Activated T-helper 1 cell treated with anti-CD3 and anti-CD28 coated beads, Interleukin-12 subunit alpha, Interleukin-12 subunit beta, Interleukin-2, Interleukin-4 antibody, amounts not matched to agents 30 ng/mL and 10 ng/mL and 1 ng/mL, durations not matched to agents 14 hours and 24 hours and 36 hours (primary cell): ENCODE measurements at places on chromosomes 4 and X. TPM values are rescaled to one million over a fixed set of nuclear protein-coding genes. Genes with fewer than 3 reads are reported as not detected.
A peak's percentile ranks its signal among the peaks of the same experiment; 100 is the strongest.

USP17L22 gene
- total RNA-seq = not detected in 2 replicates

COX7B2 gene
- not detected in 2 replicates for total RNA-seq

ARHGAP36 gene
- total RNA-seq = not detected in 2 replicates

TRO gene
- total RNA-seq = 0.78 and 1.3 TPM in 2 replicates

MAGEH1 gene
- total RNA-seq = 15.9 and 17.3 TPM in 2 replicates

GAGE12E gene
- not detected in 2 replicates for total RNA-seq

ZMYM3 gene
- total RNA-seq = 12.6 and 13.2 TPM in 2 replicates

ZFYVE28 gene
- 4.6 and 5.1 TPM in 2 replicates for total RNA-seq

PCYT1B gene
- total RNA-seq = 0.10 TPM in 1 of 2 replicates, not detected in the other

GRCh38 chr4:148055844-148056243 lies 324.0 kb downstream of the ARHGAP10 start:
- H3K27ac ChIP-seq = no peak overlapping the region
- H3K27me3 ChIP-seq = no peaks in the 10 kb centered on the region
- DNase-seq = no peak
- H3K4me1 ChIP-seq = peaks cover 91% of the 10 kb centered on the region
- no peak overlapping the region for H3K4me3 ChIP-seq

GRCh38 chrX:41351923-41352322 lies 18.0 kb downstream of the DDX3X start:
- DNase-seq = no peak
- H3K36me3 ChIP-seq = peaks cover 29% of the 10 kb centered on the region
- peak overlapping the region; percentile 53 for H3K27ac ChIP-seq

DNA sequence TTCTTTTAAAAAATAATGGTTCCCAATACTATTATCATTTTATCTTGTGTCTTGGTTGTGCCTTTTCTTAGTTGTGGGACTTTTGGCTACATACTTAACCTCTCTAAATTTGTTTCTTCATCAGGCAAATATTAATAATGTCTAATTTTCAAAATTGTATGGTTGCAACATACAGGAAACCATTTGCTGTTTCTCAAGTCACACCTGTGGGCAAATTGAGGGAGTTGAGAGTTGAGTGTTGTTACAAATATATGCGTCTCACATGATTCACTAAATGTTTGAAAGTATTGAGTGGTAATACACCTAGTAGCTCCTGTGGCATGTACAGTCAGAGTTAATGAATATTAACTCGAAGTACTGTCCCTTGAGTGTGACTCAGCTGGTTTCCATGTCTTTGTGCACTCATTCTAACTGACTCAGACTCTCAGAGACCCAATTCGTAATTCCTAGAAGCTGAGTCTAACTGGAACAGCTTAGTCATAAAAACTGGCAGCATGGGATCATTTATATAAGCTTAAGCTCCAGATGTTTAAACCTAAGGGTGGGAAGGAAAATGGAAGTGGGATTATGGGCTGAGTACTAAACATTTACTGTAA lies 802.4 kb downstream of the TRIML1 start:
- H3K27ac ChIP-seq = no peak overlapping the region
- no peak for DNase-seq
- no peaks in the 10 kb centered on the region for H3K4me1 ChIP-seq
- no peak overlapping the region for H3K4me3 ChIP-seq
- no peaks in the 10 kb centered on the region for H3K36me3 ChIP-seq

GRCh38 chr4:87067124-87067885 lies 132.5 kb downstream of the AFF1 start:
- no peak for DNase-seq
- no peak overlapping the region for H3K4me3 ChIP-seq
- H3K27ac ChIP-seq = no peak overlapping the region

DNA sequence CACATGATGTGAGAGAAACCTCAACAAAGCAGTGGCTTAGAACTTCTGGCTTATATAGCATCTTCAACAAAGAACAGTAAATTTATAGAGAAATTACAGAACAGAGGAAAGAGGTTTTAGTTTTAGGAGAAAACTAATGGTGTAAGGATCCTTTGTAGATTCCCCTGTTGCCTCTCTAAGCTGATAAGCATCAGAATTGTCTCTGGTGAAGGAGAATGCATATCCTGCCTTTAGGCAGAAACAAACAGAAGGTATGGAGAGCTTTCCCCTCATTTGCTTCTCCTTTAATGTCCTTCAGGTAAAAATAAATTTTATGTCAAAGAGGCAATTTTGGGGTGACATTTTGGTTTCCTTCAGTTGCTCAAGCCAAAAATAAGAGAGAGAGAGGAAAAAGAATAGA lies 625.9 kb downstream of the CCSER1 start:
- no peak overlapping the region for H3K4me3 ChIP-seq
- no peak for DNase-seq

DNA sequence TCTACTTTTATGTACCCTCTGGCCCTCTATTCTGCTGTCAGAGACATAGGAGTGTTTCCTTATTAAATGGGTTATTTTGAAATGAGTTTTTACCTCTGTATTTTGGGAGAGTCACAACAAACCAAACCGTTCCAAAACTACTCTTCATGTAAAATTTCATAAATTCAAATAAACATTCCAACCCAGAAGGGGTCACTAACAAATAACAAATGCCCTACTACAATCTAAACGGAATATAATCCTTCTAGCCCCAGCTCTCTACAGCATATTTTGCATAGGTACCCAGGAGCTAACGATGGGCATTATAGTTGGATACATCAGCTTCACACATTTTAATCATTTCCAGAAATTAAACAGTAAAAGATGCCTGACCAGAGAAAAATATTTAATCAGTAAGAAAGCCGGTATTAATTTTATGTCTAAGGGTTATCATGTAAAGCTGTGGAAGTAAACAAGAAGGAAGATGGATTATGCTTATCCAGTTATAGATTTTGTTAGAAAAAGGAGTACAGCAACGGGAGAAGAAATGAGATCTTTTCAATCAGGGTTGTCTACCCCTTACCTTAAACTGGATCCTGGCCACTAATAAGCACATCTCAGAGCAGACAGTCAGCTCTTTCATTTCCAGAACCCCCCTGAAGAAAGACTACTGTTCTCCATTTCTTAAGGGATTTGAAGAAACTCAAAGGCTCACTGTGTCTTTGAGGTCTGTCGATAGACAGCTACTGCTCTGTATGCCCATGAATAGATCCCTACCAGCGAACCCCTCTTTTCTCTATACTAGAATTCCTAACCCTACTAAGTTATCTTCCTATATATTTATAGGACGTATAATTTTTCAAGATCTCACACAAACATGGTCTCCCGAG lies 1.2 kb downstream of the UGDH start:
- peak overlapping the region; percentile 99 for H3K4me3 ChIP-seq
- peak overlapping the region; percentile 87 for H3K27ac ChIP-seq
- DNase-seq = no peak

DNA sequence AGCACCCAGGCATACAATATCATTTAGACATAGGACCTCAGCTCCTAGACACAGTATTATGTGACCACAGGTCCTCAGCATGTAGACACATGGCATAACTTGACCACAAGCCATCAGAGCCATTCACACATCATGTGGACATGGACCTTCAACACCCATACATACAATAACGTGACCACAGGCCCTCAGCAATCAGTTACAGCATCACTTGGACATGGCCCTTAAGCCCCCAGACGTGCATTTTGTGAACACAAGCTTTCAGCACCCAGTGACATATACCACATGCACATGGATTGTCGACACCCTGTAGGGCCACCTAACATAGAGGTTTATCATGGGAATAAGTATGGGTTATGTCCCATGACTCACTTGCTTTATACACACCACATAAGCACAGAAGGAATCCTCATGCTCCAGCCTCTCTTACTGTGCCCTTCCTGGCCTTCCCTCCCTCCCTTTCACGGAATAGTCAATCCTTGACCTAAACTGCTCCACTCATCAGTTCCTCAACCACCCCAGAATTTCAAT lies 1.9 kb downstream of the TSPYL2 start:
- H3K36me3 ChIP-seq = peaks cover 30% of the 10 kb centered on the region
- H3K4me1 ChIP-seq = peaks cover 38% of the 10 kb centered on the region
- peak overlapping the region; percentile 94 for H3K4me3 ChIP-seq
- no peaks in the 10 kb centered on the region for H3K27me3 ChIP-seq

DNA sequence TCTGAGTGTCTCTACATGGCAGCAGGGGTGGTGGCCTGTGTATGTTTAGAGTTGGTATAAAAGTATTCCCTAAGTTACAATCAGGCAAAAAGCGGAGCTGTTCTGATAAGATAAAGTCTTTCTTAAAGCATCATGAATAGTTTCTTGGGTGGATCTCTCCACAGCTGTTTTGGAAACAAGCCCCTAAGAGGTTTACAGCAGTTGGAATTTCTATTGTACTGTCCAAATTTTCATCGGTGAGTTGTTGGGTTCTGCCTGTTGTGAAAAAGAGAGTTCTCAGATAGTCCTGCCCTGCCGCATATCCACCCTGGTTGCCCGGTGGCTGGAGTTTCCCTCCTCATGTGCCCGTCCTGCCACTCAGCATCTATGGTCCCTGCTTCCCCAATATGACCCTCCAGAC lies 50.1 kb downstream of the C4orf51 start:
- no peak for DNase-seq
- H3K4me1 ChIP-seq = peaks cover 10% of the 10 kb centered on the region
- no peak overlapping the region for H3K4me3 ChIP-seq
- peaks cover 6% of the 10 kb centered on the region for H3K27me3 ChIP-seq
- no peaks in the 10 kb centered on the region for H3K36me3 ChIP-seq

- H3K36me3 ChIP-seq = no peaks in the 10 kb centered on the region
- DNase-seq = no peak
- no peaks in the 10 kb centered on the region for H3K27me3 ChIP-seq
- H3K4me3 ChIP-seq = no peak overlapping the region
These were observed 115.1 kb downstream of the CPEB2 start for GRCh38 chr4:15117270-15117946.

DNA sequence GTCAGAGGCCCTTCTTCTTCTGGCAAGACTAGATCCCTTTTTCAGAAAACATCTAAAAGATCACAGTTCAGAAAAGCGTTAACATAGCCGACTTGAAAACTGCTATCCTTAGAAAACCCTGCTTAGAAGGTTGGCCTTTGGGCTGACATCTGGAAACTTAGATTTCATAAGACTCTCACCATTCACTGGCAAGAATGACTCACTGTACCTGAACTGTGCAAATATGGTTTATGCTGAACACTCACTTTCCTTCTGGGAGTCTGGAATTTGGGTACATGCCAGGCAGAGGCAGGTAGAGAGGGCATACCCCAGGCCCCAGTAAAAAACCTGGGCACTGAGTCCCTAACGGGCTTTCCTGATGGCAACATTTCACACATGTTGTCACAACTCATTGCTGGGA lies 88.8 kb upstream of the GPC3 start:
- no peaks in the 10 kb centered on the region for H3K27me3 ChIP-seq
- no peaks in the 10 kb centered on the region for H3K36me3 ChIP-seq
- no peak overlapping the region for H3K4me3 ChIP-seq

- H3K36me3 ChIP-seq = peaks cover 4% of the 10 kb centered on the region
- no peak overlapping the region for H3K4me3 ChIP-seq
- no peak overlapping the region for H3K27ac ChIP-seq
- DNase-seq = no peak
These were observed 148.5 kb downstream of the PPP3CA start for GRCh38 chr4:101198682-101199339.

DNA sequence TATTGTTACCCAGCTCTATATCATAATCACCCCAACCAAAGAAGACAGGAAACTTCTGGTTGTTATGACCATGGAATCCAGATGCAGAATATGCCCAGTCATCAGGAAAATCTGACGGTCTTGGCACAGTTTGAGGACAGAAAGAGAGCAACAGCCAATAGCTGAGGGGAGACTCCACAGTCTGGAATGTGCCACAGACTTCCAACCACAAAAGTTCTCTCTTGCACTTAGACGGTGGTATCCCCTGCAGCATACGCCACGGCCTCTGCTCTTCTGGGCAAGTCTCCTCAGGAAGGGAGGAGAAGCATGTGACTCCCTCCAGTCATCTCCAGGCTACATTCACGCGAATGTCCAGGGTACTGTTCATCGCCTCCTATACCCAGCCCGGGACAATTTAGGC lies 18.4 kb downstream of the ZNF827 start:
- no peak overlapping the region for H3K27ac ChIP-seq
- peaks cover 21% of the 10 kb centered on the region for H3K4me1 ChIP-seq
- DNase-seq = no peak
- no peak overlapping the region for H3K4me3 ChIP-seq

DNA sequence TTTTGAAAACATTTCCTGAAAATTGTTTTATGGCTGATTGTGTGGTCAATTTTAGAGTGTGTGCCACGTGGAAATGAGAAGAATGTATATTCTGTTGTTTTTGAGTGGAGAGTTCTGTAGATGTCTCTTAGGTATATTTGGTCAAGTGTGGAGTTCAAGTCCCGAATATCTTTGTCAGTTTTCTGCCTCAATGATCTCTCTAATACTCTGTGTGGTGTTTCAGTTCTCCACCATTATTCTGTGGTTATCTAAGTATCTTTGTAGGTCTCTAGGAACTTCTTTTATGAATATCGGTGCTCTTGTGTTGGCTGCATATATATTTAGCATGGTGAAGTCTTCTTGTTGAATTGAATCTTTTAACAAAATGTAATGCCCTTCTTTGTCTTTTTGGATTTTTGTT lies 113.3 kb downstream of the LINC00632 start:
- H3K4me1 ChIP-seq = peaks cover 10% of the 10 kb centered on the region
- no peak for DNase-seq
- H3K4me3 ChIP-seq = no peak overlapping the region
- peak overlapping the region; percentile 33 for H3K27ac ChIP-seq
- no peaks in the 10 kb centered on the region for H3K27me3 ChIP-seq

- no peak for DNase-seq
- peak overlapping the region; percentile 75 for H3K27ac ChIP-seq
- no peak overlapping the region for H3K4me3 ChIP-seq
These were observed 11.8 kb upstream of the DTHD1 start for GRCh38 chr4:36269533-36270173.

GRCh38 chrX:12977761-12978204 lies 2.9 kb downstream of the TMSB4X start:
- peak overlapping the region; percentile 98 for H3K27ac ChIP-seq
- peaks cover 36% of the 10 kb centered on the region for H3K4me1 ChIP-seq
- H3K36me3 ChIP-seq = peaks cover 34% of the 10 kb centered on the region
- H3K4me3 ChIP-seq = peak overlapping the region; percentile 97

- no peaks in the 10 kb centered on the region for H3K4me1 ChIP-seq
- H3K27ac ChIP-seq = no peak overlapping the region
- no peaks in the 10 kb centered on the region for H3K27me3 ChIP-seq
- no peaks in the 10 kb centered on the region for H3K36me3 ChIP-seq
These were observed 222.5 kb upstream of the GPC4 start for GRCh38 chrX:133637765-133638164.

DNA sequence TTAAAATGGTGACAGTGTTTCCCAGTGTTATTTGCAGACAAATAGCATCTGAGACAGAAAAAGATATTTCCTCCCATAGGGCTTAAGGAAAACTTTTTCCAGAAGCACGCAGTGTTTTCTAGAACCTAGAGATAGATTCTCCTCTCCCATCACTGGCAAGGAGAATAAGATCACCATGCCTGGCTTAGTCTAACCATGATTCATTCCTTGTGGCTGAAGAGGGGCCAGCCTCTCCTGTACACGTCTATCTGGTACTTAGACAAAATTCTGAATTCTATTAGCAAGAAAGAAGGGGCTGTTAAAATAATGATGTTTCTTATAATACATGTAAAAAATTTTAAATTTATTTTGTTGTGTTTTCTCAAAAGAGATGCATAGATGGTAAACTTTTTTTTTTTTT lies 296.1 kb upstream of the LDB2 start:
- no peak overlapping the region for H3K27ac ChIP-seq
- H3K36me3 ChIP-seq = no peaks in the 10 kb centered on the region
- no peaks in the 10 kb centered on the region for H3K4me1 ChIP-seq
- H3K27me3 ChIP-seq = peaks cover 2% of the 10 kb centered on the region

GRCh38 chr4:55409468-55410171 lies 13.9 kb downstream of the TMEM165 start:
- no peak for DNase-seq
- H3K27ac ChIP-seq = peak overlapping the region; percentile 61
- peaks cover 39% of the 10 kb centered on the region for H3K4me1 ChIP-seq
- H3K27me3 ChIP-seq = no peaks in the 10 kb centered on the region
- H3K36me3 ChIP-seq = peaks cover 35% of the 10 kb centered on the region
